Endothelial cell (in vitro differentiated cells): ENCODE measurements at places on chromosomes 13 and 19.

DNA sequence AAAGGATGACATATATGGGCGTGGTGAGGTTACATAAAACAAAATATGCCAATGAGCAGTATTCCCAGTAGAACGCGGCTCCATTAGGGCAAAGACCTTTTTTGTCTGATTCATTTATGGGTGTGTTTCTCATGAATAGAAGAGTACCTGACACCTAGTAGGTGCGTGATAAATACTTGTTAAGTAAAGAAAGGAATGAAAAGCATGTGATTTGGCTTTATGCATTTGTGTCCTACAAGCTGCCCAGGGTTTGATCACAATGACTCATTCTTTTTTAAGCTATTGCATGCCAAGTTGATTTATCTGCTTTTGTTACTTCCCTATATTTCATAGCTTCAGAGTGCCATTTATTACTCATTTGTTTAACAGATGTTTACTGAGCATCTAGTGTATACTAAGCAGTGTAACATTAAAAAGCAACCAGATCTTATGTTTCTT is 19.1 kb upstream of the KCTD4 start:
- H3K27me3 ChIP-seq = peaks cover 1% of the 10 kb centered on the region
- no peak overlapping the region for H3K27ac ChIP-seq
- H3K4me1 ChIP-seq = no peaks in the 10 kb centered on the region

DNA sequence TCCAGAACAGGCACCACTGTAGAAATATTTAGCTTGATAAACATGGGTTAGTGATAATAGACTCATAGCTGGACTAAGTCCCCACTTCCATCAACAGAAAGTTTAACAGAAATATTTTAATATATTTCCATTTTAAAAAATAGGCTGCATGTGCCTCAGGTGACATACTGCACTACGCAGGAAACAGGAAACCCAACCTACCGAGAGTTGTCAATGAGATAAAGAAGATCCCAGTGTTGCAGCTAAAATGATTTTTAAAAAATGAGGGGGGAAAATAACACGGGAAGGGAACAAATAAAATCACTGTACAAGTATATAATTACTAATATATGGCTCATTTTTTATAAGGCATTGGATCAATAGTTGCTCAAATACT is 154.8 kb downstream of the TBC1D4 start:
- H3K27ac ChIP-seq = peak overlapping the region; percentile 96
- H3K27me3 ChIP-seq = peaks cover 2% of the 10 kb centered on the region
- no peak for DNase-seq
- no peak overlapping the region for H3K4me3 ChIP-seq

- no peaks in the 10 kb centered on the region for H3K4me1 ChIP-seq
- H3K27me3 ChIP-seq = peaks cover 3% of the 10 kb centered on the region
- H3K27ac ChIP-seq = no peak overlapping the region
- H3K36me3 ChIP-seq = no peaks in the 10 kb centered on the region
Measured at GRCh38 chr19:848386-848921, 3.6 kb upstream of the ELANE start.

DNA sequence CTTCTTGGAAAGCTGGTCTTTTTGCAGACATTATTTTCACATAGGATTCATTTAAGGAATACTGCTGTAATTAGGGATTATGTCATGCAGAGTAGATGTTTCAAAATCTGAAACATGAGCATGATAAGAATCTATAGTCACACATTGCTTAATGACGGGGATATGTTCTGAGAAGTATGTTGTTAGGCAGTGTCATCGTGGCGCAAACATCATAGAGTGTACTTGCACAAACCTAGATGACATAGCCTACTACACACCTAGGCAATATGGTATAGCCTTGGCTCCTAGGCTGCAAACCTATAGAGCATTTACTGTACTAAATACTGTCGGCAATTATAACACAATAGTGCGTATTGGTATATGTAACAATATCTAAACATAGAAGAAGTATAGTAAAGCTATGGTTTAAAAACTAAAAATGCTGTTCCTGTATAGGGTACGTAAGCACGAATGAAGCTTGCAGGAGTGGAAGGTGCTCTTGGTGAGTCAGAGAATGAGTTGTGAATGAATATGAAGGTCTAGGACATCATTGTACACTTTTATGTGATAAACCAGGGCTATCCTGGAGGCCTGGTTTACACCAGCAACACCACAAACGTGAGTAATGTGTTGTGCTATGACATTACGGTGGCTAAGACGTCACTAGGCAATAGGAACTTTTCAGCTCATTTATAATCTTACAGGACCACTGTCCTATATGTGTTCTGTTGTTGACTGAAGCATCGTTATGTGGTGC is 283.1 kb downstream of the MTUS2 start:
- no peak overlapping the region for H3K4me3 ChIP-seq
- no peaks in the 10 kb centered on the region for H3K36me3 ChIP-seq
- H3K27me3 ChIP-seq = no peaks in the 10 kb centered on the region
- no peak for DNase-seq

DNA sequence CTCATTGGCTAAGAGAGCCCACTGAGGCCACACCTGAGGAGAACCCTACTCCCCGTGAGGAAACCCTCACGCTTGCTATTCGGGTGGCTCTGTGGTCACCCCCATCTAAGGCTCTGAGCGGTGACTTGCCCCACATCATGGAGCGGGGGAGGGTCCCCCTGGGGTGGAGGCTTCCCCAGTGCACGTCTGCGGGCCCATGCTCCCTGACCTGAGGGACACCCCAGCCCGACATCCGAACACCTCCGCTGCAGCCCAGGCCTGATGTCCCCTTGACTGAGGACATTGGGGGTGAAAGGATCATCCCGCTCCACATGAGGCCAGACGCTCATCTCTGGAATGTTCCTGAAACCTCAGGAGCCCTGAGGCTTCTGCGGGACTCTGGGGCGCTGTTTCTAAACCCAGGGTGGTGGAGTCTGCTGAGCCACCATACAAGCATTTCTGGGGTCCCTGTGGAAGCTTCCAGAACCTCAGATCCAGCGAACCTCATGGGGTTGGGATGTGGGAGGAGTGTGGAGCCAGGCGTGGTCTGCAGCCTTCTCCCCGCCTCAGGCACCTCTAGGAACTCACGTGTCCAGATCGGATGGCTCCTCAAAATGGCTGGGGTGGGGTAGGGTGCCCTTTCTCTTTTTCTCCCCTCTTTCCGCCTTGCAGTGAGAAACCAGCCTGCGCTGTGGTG is 19.9 kb downstream of the TMED1 start:
- H3K27me3 ChIP-seq = peaks cover 9% of the 10 kb centered on the region
- no peak overlapping the region for H3K27ac ChIP-seq
- no peak for DNase-seq
- H3K4me1 ChIP-seq = peaks cover 5% of the 10 kb centered on the region
- H3K4me3 ChIP-seq = no peak overlapping the region
